ENCODE measurements at places on chromosomes 6 and 20. TPM values are rescaled to one million over a fixed set of nuclear protein-coding genes. Genes with fewer than 3 reads are reported as not detected.

DNA sequence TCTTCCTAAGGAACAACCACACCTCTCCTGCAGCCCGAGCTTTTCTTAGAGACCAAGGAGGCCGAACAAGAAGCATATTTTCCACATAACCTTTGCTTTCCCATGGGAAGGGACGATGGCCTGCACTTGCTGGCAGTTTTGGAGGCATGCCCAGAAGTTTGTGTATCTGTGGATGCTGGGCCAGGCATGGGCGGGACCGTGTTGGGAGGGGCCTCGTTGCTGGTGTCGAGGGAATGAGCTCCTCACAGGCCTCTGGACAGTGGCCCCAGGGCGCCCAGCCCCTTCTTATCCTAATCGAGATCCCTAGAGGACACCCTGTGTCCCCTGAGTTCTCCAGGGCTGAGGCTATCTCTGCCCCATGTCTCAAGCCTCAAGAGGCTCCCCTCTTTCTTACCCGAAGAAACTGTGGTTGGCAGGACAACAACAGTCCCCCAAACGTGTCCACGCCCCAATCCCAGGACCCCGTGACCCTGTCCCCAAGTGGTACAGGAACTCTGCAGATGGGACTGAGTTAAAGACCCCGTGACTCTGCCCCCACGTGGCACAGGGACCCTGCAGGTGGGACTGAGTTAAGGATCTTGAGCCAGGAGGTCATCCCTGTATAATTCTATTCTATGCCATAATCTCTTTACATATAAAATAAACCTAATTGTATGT is 99.5 kb upstream of the BHLHE23 start:
- no peak for DNase-seq

GRCh38 chr6:89146718-89147700 is 1.2 kb downstream of the PM20D2 start:
- no peak for DNase-seq

- no peak for DNase-seq
Observed at GRCh38 chr6:105875974-105876640, 210.0 kb upstream of the PRDM1 start.

DNA sequence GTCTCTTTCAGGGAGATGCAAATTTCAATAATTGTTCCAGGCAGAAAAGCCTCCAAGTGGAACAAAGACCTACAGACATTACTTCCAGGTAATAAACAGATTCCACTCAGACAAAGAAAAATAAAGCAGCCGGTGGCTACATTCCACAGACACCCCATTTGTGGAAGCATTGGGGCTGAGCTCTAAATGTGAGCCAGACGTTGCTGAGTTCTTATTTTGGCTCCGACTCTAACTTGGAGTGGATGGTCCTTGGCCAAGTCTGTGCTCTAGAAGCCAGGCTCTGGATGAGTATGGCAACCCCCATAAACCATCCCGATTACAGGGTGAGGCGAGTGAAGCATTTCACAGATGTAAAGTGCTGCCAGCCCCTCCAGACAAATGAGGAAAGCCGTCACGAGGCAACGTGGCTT is 6.6 kb downstream of the TRAM2 start:
- no peak for DNase-seq

DNA sequence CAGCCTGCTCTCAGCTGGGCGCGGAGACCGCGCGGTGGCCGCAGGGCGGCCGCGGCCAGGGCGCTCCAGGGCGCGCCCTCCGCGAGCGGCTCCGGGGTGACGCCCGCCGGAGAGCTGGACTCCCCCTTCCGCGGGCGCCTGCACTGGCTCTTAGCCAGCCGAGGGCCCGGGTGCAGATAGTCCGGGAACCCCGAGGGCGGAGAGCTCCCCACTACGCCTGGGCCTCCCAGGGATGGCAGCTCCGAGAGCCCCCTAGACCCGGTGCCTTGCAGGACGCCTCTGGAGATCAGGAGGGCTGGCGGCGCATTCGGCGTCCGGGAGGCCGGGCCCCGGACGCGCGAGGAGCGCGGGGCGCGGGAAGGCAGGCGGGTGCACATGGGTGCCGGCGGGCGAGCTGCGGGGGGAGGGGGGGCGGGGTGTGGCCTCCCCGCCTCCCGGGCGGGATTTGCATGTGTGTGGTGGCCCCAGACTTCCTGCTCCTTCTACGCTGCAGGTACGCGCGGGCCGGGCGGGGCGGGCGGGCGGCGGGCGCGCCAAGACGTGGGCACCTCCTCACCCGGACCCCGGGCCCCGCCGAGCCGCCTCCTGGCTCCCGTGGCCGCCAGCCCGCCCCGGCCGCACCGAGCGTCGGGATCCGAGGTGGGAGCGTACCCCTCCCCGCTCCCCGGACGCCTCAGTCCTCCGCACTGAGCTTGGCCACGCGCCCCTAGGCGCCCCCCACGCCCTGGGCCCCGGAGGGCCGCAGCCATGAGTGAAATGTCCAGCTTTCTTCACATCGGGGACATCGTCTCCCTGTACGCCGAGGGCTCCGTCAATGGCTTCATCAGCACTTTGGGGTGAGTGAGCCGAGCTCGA is at the start of gene ITPR3:
Gene ITPR3 (plus strand): TSS at position 467 of the 855 bp plus-strand sequence. CDS start 281 bp downstream, at position 748.
- no peak for DNase-seq

DNA sequence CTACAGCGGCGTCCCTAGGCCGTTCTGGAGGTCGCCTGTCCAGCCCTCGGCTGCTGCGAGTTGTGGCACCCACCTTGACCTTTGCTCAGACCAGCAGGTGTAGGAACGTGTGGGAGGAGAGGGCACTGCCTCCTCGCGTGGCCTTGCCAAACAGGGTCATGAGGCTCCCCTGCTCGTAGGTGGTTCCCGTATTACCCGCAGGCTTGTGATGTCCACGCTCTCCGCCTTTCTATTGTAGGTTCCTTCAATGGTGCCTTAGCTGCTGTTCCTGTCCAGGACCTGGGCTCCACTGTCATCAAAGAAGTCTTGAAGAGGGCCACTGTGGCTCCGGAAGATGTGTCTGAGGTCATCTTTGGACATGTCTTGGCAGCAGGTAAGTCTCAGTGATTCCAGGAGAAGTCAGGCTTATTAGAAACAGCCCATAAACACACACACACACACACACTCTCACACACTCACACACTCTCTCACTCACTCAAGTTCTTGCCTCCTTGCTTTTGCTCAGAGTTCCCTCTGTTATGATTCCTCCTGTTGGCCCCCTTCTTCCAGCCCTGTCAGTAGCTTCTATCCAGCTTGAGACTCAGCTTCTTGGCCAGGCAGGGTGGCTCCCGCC is 942 bp downstream of the ACAT2 start:
- DNase-seq: no peak

The PROCR gene
- total RNA-seq: 92.8 TPM

The BANF2 gene
- total RNA-seq: not detected

DNA sequence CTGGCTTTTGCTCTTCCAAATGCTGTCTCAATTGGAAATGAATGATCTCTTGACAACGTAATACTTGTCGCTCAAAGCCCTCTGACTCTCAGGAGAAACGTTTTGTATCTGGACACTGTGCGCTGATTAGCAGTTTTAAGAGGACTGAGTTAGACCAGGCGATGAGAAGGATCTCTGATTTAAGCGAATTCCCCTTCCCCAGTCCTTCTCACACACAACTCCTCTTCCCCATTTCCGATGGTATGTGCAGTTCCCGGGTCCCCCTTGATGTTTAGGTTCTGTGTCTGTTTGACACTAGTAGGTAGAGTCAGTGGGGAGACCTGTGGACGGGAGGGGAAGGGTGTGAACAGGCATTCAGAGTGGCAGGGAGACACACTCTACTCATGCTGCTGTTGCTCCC is 2.5 kb downstream of the ZDHHC14 start:
- DNase-seq: no peak

DNA sequence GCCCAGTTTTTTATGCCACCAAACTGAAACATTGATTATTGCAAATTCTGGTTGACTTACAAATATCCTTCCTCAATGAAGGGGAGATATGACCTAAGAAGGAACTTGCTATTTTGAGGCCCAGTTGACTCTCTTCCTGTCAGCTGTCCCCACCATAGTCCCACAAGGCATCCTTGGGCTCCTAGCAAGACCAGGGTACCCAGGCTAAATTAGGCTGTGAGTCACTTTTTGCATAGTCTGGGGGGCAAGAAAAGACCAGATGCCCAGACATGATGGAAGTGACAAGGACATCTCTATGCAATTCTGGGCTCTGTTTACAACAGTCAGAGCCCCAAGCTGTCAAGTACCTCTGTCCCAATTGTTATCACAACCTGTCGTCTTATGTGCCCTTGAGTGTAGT is 31.8 kb upstream of the MAFB start:
- DNase-seq: no peak
